ENCODE measurements at places on chromosomes 1 and 21.

DNA sequence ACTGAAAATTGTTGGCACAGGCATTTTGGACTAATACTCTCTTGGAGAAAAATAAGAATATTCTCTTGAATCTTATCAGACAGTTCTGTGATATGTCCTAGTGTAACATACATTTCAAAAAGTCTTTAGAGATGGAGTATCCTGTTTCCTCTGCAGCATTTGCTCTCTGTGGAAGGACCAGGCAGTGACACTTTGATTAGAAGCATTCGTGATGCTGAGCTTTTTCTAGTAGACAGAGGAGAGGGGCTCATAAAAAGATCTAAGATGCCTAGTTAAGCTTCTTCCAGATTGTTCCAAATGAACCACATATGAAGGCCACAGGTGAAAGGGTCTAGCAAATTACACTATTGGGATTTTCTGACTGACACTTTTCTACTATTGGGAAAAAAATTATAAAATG, 120.3 kb downstream of the C1orf21 start:
- no peak for DNase-seq

DNA sequence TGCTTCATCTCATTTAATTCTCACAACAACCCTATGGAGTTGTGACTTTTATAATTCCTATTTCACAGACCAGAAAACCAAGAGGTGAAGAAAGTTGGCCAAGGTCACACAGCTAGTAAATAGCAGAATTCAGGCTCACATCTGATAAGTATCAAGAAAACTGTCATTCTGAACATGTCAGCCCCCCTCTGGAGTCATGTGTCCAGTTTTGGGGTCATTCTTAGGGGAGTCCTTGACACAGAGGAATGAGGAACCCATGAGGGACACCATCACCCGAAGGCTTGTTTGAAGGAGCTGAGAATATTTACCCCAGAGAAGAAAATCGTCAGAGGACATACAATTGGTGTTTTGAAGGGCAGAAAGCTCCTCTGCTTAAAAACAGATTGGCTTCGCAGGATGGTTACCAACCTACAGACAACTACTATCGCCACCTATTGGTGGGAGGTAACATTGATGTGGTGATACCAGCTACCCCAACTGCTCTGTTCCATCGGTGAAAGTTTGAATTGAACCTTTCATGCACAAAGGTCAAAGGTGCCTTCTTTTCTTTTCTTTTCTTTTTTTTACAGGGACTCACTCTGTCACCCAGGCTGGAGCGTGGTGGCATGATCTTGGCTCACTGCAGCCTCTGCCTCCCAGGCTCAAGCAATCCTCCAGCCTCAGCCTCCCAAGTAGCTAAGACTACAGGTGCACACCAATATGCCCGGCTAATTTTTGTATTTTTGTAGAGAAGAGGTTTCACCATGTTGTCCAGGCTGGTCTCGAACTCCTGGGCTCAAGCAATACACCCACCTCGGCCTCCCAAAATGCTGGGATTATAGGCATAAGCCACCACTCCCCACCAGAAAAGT, 31.3 kb downstream of the NCMAP start:
- DNase-seq: peak; percentile 64

- no peak for DNase-seq
Observed at GRCh38 chr1:115908565-115909274, 67.6 kb upstream of the SLC22A15 start.

DNA sequence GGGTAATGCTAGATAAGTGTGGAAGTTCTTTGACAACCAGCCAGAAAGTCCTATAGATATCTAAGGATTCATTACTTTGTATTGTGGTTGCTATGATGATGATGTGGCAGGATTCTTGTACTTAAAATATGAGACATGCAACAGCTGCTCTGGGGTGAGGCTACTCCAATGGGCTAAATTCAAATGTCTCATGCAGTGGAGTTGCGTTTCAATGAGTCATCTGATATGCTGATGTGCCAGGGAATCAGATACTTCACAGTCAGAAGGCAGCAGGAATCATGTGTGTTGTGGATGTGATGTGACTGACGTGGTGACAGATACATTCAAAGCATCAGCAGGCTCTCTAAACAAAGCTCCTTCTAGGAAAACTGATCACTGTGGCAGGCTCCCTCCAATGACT, 66.5 kb downstream of the TSEN15 start:
- no peak for DNase-seq

DNA sequence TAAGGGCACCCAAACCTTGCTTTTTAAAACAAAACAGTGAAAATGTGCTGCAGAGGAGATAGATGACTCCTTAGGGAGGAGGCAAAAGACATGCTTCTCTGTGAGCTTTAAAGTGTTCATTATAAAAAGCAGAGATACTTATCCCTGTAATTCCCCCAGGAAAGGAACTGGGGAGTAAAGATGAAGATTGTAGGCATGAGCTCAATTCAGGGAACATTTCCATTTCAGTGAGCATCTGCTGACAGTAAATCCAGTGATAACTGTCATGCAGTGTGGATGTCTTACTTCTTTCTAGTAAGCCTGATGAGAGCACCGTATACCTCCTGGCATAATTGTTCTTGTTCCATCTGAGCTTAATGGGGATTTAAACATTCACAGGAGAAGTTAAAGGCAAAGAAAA, 1296.5 kb downstream of the MRPL39 start:
- no peak for DNase-seq

DNA sequence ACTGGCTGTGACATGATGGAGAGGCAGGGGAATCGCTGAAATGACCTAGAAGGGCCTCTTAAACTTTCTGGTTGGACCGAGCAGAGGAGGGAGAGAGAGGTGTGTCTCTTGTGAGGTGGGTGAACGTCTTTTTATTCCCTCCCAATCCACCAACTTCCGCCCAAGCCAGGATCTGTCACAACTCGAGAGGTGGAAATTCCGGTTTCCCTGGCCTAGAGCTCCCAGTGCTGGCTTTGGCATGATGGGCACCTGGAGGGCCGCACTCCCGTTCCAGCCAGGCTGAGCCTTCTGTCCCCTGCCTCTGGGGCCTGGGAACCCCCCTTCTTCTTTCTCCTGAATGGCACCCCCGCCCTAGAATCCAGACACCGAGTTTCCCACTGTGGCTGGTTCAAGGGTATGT, at the start of gene SEMA4A:
Gene SEMA4A, plus strand, starts transcription at position 224 of the 400 bp plus-strand sequence. CDS start 994 bp downstream, outside the sequence.
- DNase-seq: no peak

DNA sequence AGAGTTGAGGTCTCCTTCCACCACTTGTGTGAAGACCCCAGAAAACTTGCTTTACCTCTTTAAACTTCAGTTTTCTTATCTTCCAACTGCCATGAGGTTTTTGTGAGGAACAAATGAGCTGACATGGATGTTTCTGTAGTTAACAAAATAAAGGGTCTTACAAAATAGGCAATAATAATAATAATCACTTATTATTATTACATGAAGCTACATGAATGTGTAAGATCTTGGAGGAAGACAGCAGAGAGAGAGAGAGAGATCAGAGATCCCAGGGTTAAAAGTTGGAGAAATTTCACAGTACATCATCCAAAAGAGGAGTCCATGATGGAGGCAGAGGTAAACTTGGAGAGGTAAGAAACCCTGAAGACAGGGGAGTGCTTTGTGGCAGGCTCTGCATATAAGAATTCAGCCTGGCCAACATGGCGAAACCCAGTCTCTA, 10.7 kb downstream of the RCC1 start:
- peak; percentile 43 for DNase-seq

DNA sequence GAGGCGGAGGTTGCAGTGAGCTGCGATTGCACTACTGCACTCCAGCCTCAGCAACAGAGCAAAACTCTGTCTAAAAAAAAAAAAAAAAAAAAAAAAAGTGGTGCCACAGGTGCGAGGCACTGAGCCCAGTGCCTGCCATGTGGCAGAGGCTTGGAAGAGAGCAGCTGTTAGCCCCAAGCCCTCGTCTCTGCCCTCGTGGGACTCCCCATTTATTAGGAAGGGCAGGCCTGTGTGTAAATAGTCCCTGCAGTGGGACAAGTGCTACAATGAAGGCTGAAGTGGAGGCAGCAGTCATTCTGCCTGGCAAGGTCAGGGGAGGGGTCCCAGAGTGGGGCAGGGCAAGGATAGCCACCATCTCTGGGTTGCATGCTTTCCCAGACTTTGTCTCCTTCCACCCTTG, 6.5 kb downstream of the RPS6KA1 start:
- no peak for DNase-seq

GRCh38 chr1:158043232-158043631, 49.8 kb downstream of the KIRREL1 start:
- no peak for DNase-seq

DNA sequence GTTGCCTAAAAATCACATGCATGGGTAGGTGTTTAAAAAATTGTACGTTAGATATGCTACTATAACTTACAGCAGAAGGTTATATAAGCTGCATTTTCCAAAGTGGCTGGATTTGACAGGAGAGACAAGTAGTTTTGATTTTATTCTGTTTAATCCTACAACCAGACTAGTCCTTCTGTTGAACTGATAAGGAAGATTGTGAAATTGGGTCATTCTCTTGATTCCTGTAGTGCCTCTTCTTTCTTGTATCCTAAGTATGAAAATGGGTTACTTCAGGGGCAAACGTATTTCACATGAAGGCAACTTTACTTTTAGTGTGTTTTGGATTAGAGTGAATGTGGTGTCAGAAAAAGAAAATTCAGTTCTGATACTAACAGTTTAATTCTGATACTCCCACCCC, 19.0 kb downstream of the CDC42 start:
- no peak for DNase-seq

GRCh38 chr1:43731867-43732531, 24.7 kb downstream of the ST3GAL3 start:
- no peak for DNase-seq

DNA sequence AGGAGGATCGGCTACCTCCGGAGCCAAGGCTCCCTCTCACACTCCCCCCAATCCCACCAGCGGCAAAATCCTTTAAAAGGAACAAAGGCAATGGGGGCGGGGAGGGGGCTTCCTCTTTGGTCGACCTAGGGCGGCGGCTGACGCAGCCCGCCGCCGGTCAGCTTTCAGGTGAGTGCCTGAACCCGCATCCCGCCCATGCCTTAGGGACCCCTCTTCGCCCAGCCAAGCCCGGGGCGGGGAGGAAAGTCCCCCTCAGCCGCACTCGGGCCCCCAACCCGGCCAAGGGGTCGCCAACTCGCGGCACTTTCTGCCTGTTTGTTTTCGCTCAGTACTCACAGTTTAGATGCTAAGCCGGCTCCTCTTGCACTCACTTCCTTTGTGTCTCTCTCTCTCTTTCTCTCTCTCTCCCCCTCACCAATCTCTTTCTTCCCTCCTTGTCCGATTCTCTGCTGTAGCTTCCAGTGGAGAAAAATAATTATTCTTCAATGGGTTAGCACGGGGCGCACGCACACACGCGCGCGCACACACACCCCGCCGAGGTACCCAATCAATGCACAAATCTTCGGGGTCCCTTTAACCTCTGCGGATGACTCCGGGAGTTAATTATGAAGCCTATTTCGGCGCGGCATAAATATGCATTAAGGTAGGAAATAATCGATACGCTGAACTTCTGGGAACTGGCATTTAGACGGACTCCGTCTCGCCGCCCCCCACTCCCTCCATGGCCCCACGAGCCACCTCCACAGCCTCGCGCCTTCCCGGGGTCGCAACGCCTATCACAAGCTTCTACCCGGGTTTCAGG, at the start of gene BLACAT1:
Gene BLACAT1, minus strand, starts transcription at position 465 of the 802 bp plus-strand sequence.
- no peak for DNase-seq

GRCh38 chr1:91613595-91613994, 112.9 kb downstream of the CDC7 start:
- no peak for DNase-seq

DNA sequence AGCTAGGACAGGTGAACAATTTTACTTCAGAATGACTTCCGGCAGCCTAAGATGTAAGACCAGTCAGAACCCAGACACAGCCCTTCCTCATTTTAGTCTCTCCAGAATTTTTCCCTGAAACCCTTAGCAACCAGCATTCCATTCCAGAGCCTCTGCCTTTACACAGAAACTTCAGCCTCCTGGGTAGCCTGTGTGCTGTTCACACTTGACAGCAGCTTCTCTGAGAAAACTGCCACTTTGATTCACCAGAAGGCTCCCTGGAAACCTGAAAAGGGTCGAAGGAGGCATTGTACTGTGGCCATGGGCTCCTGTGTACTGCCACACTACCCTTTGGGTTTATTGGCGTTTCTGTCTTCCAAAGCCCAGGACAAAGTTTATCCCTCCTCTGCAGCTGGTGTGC, 17.4 kb downstream of the HYI start:
- no peak for DNase-seq

- DNase-seq: no peak
Observed at GRCh38 chr1:154951901-154952657, 3.8 kb downstream of the PBXIP1 start.
